ENCODE measurements at places on chromosomes 1 and 21. TPM values are rescaled to one million over a fixed set of nuclear protein-coding genes. Genes with fewer than 3 reads are reported as not detected.

DNA sequence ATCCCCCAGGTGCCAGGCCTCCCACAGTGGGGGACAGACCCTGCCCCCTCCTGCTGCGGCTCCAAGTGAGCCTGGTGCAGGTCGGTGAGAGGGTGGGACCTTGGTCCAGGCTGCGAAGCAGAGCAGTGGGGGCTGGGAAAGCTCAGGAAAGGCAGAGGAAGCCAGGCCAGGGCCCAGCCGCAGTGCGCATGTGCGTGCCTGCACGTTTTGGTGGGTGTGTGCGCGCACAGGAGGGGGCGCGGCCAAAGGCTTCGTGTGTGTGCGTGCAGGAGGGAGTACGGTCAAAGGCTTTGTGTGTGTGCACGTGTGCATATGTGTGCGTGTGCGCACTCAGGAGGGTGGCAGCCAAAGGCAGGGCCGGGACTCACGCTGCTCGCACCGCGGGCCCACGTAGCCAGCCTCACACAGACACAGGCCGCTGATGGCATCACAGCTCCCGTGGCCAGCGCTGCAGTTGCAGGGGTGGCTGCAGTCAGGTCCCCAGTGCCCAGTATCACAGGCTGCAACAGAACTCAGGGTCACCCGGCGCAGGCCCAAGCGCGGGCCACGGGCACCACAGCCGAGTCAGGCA lies 45.9 kb downstream of the ARHGEF16 start:
- DNase-seq, result no peak

GRCh38 chr1:115170961-115171392 lies 81.7 kb upstream of the TSPAN2 start:
- no peak for DNase-seq

DNA sequence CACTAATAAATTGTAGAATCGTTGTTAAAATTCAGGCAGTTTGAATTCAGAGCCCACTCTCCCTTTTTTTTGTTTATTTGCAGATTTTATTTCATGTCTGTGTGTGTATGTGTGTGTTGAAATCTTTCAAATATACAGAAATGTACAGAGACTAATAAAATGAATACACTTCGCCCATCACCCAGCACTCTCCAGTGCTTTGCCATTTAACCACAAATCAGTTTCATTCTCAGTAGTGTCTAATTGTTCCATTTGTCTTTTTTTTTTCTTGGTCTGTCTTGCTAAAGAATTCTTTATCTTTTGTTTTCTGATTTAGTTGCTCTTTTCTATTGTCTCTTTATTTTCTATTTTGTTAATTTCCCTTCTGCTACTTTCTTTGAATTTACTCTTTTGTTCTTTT lies 99.7 kb downstream of the HIVEP3 start:
- no peak for DNase-seq

Gene RNF187
- 68.4 TPM for total RNA-seq

Gene SHE
- total RNA-seq, result 6.0 TPM

Data from mucosa of descending colon (tissue), 3 donors.